ENCODE measurements at places on chromosomes 5 and 9. TPM values are rescaled to one million over a fixed set of nuclear protein-coding genes. Genes with fewer than 3 reads are reported as not detected.

The ANXA1 gene
- total RNA-seq = 600 TPM

The PTGDS gene
- total RNA-seq = not detected

The PCDHB7 gene
- total RNA-seq = under 0.01 TPM

The GBGT1 gene
- 3.1 TPM for total RNA-seq

The NMUR2 gene
- total RNA-seq = not detected

The ABO gene
- total RNA-seq = 4.5 TPM

The SYNPO gene
- 23.1 TPM for total RNA-seq

The DOCK2 gene
- 56.1 TPM for total RNA-seq
